Activated naive CD8-positive, alpha-beta T cell treated with anti-CD3 and anti-CD28 coated beads, Interleukin-2, amount 50 U/mL, for 16 hours (primary cell): ENCODE measurements at places on chromosomes 4 and X.

- DNase-seq = no peak
These were observed 32.5 kb downstream of the FGFBP1 start for GRCh38 chr4:15906020-15906443.

- DNase-seq = no peak
These were observed 134.5 kb upstream of the TLL1 start for GRCh38 chr4:165738571-165738970.

GRCh38 chr4:143405075-143405730 lies 68.5 kb downstream of the GAB1 start:
- no peak for DNase-seq

DNA sequence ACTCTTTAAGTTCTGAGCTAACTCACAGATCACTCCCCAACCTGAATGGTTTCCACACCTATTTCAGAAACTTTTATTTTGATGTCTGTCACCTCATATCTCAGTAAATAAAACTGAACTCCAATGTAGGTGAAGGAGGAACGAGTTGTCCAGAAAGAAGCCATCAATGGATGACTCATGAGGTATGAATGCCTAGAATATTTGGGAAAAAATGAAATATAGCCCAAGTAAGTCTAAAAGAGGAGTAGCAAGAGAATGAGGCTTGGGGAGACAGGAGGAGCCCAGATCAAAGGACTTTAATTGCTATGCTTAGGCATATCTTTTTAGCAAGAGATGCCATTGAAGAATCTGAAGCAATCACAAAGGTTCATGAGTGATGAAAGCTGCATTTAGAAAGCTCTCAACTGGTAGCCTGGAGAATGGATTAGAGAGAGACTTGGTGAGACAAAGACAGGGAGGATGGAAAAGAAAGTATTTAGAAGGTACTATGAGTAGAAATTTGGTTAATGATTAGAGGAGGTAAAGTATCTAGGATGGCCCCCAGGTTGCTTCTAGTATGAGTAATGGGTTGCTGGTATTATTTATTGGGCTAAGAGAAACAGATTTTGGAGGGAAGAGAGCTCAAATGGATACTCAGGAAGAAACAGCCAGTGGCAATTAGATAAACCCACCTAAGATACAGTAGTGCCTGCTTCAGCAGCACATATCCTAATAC lies 39.4 kb downstream of the NOCT start:
- DNase-seq = no peak
